ENCODE measurements at places on chromosomes 1 and 21.

DNA sequence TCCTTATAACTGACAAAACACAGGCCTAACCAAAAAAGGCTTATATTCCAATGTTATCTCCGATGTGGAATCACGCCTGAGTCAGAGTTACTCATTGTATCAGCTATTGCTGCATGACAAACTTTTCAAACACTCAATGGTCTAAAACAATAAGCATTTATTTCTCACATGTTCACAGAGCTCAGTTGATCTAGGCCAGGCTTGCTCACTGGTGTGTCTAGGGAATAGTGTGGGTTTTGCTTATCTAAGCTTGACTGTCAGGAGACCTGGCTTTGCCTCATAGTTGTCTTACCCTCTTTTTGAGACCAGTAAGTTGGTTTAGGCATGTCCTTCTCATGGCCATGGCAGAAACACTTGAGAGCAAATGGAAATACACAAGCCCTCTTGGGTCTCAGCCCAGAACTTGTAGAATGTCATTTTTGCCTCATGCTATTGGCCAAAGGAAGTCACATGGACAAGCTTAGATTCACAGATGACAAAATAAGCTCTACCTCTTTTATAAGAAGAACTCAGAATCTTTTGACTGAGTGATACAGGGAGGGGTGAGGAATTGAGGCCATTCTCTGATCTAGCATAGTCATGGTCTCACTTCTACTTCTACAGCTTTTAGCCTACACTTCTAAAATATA lies 130.8 kb downstream of the HMCN1 start:
- no peak for DNase-seq

GRCh38 chr1:210448297-210448892 lies 119.7 kb downstream of the HHAT start:
- DNase-seq = no peak

DNA sequence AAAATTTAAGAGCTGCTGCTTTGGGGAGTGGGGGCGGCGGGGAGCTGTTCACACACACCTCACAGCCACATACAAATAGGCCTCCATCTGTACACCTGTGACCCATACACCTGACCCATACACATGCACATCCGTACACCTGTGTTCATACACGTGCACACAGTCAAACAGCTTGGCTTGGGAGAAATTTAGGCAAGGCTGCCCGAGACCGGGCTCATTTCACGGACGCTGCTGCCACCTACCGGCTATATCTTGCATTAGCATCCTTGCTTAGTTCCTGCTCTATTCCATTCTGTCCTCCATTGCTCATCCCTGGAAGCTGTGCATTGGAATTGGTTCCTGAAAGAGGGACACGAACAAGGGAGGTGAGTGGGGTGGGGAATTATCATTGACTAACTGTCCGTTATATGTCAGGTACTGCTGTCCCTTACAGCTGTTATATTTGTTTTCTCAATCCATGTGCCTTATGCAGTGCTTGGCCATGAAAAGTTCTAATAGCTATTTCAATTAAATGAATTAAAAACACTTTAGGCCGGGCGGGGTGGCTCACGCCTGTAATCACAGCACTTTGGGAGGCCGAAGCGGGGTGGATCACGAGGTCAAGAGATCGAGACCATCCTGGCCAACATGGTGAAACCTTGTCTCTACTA lies 37.1 kb upstream of the EPB41 start:
- peak; percentile 75 for DNase-seq

GRCh38 chr1:56921479-56921878 lies 44.3 kb downstream of the C8B start:
- DNase-seq = no peak

- no peak for DNase-seq
Measured at GRCh38 chr1:64404202-64404601, 65.7 kb upstream of the CACHD1 start.

GRCh38 chr1:213939888-213940287 lies 47.9 kb upstream of the PROX1 start:
- no peak for DNase-seq

DNA sequence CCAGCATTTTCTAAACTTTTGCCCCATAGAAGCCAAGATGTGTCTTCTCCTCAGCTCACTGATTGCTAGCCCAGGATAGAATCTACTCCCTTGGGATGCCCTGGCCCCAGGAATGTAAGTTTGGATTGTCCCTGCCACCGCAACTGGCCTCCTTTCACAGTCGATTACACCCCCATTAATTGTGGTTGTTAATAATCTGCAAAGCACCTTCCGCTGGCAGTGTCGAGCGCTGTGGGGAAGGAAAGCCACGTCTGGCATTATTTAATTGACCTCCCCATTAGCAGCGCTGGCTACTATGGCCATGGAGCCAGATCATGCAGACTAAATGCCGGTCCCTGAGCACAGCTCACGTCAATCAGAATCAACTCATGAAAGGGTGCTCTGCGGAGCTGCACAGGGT lies 597.3 kb upstream of the PLXNA2 start:
- DNase-seq = no peak

GRCh38 chr1:44511769-44512168 lies 106.7 kb downstream of the RNF220 start:
- DNase-seq = no peak

DNA sequence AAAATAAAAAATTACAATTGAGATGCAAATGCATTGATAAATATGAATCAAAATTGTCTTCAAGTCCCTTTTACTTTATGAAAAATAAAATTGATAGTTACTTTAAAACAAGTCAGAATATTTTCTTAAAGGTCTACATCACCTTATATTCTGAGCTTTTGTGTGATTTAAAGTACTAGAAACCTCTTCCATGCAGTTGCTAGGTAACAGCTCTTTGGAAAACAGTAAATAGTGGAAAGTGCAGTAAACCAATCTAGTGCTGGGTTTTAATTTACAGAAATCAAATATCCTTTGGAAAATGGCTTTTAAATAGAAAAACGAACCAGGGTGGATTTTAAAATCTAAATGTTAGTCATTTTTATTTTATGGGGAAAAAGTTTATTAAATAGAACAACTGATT lies 227.9 kb downstream of the KCNT2 start:
- no peak for DNase-seq

GRCh38 chr21:31087639-31088473 lies 49.6 kb upstream of the KRTAP19-8 start:
- DNase-seq = no peak

DNA sequence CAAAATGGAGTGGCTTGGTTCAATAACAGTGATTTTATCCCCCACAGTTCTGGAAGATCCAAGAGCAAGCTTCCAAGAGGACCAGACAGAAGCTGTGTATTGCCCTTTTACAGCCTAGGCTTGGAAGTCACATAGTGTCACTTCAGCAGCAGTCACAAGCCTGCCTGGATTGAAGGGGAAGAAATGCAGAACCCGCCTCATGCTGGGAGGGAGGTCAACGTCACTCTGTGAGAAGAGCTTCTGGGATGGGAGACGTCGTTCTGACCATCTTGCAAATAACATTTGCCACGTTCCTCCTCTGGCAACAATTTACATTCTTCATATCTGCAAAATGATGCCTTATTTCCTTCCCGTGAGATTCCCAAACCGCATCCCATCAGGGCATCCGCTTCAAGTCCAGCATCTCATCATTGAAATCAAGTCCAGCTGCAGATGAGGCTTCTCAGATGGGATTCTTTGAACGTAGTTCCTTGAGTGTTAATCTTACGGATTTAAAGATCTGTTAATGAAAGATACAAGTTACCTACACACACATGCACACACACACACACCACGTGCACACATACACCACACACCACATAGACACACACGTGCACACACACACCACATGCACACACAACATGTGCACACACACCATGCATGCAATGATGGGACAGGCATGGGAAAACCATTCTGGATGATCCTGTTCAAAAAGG lies 23.9 kb upstream of the KIF1B start:
- no peak for DNase-seq

DNA sequence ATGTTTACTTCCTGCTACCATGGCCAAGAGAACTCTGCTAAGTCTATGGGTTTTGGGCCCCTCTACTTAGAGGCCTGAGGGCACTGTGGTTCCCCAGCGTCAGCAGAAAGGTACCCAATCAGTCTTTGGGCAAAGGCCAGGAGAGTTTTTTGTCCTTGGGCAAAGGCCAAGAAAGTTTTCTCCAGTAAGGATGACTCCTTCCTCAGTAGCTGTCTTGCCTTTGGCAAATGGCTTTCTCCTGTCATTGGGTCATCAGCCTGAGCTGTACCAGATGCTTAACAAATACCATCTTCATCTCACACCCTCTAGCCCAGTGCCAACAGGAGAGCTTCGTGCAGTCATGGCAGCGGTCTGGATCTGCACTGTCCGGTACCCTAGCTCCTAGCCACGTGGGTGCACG lies 199.3 kb upstream of the TMEM51 start:
- DNase-seq = no peak

DNA sequence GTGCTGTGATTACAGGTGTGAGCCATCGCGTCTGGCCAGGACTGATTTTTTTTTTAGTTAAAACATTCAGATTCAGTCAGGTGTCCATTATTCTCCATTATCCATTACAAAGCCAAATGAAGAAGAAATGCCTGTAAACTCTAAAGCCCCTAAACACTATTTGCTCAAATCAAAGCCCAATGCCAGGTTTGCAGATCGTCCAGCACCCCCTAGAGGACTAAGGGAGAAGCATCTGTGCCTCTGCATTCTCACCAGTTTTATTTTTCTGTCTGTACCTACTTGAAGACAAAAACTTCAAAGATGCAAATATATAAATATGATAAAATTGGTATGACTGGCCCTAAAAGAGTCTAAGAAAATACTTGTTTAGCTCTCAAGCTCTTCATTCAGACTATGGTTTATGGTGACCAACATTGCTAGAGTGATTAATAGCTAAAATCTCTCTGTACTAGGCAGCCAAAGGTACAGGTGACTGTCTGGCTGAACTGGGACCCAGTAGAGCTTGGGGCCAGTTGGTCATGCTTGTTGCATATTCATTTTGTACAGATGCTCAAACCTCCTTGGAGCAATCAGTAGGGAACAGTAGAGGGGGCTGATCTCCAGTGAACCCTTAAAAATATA lies 138.4 kb downstream of the SYT2 start:
- no peak for DNase-seq

DNA sequence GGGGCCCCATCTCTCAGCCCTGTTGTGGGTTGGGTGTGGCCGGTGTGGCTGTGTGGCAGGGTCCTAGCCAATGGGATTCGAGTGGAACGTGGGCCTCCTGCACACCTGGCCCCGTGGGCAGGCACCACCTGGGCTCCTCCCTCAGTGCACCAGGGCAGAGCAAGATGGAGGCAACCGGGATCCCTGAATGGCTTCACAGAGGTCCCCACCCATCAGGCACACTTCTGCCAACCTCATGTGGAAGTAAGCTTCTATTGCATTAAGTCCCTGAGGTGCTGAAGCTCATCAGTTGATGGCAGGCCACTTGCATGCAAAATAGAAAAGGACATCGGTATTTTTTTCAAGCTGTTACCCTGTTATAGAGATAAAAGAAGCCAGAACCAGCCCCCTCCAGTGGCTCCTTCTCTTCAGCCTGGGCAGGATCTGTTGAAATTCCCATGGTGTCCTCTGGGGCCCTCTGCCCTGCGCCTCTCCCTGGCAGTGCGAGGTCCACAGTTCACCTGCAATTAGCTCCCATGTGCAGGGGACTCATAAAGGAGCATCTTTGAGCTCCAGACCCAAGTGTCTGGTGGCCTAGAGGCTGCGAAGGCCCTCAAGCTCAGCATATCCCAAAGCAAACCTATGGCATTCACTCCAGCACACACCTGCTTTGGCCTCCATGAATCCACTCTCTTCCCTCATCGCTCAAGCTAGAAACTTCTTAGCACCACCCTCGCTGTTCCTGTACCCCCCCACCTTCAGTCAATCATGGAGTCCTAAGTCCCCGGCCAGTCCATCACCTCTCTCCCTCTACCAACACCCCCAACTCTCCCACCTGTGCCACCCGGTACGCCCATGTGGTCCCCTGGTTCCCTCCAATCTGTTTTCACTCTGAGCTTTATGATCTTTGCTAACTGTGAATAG lies 2.1 kb upstream of the SLC45A1 start:
- no peak for DNase-seq

DNA sequence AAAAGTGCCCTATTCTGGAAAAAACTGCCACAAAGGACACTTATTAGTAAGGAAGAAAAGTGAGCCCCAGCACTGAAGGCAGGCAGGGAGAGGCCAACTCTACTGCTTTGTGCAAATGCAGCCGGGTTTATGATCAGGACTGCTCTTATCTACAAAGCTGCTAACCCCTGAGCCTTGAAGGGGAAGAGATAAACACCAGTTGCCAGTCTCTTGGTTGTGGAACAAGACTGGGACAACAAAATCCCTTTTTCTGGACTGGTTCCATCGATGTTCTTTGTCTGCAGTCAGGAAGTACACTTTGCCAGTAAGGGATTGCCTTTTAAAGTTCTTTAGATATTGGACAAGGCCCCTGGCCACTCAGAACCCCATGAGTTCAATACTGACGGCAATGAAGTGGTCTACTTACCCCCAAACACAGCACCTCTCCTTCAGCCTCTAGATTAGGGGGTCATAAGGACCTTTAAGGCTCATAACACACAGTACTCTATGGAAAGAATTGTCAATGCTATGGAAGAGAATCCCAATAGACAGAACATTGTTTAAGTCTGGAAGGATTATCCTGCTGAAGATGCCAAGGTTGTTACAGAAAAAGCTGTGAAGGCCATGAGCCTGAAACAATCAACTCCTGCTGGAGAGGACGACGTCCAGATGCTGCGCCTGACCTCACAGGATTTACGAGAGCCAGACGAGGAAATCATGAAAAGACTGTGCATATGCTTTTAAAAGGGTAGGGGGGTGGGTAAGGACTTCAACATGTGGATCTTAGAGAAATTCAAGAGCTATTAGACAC lies 43.6 kb downstream of the GNB1 start:
- DNase-seq = no peak

DNA sequence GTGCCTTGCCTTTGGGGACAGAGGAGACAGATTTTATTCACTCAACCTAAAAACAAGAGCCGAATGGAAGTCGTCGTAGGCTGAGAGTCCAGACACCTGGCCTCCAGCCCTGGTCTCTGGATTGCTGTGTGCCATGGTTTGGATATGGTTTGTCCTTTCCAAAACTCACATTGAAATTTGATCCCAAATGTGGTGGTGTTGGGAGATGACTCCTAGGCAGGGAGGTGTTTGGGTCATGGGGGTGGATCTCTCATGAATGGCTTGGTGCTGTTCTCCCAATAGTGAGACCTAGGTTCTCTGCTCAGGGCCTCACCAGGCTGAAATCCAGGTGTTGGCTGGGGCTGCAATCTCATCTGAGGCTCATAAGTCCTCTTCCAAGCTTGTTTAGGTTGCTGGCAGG lies 75.5 kb downstream of the FOXD2 start:
- no peak for DNase-seq

DNA sequence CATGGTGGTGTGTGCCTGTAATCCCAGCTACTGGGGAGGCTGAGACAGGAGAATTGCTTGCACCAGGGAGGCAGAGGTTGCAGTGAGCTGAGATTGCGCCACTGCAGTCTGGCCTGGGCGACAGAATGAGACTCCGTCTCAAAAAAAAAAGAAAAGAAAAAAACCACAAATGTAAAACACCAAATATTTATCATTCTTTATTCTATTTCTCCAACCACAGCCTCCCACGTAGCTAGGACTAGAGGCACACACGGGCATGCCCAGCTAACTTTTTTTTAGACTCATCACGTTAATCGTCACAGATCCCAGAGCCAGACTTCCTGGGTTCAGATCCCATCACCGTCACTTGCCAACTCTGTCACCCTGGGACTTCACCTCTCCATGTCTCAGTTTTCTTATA lies 13.5 kb downstream of the DNAJC16 start:
- DNase-seq = no peak

All from T-helper 9 cell (primary cell).